Urinary bladder (tissue), 4 donors: ENCODE measurements at places on chromosomes 5 and 9. TPM values are rescaled to one million over a fixed set of nuclear protein-coding genes. Genes with fewer than 3 reads are reported as not detected.

- DNase-seq: no peak
Measured at GRCh38 chr5:112025757-112026156, 268.8 kb upstream of the NREP start.

GRCh38 chr5:21071421-21071820, 1083.4 kb upstream of the CDH18 start:
- no peak for DNase-seq

DNA sequence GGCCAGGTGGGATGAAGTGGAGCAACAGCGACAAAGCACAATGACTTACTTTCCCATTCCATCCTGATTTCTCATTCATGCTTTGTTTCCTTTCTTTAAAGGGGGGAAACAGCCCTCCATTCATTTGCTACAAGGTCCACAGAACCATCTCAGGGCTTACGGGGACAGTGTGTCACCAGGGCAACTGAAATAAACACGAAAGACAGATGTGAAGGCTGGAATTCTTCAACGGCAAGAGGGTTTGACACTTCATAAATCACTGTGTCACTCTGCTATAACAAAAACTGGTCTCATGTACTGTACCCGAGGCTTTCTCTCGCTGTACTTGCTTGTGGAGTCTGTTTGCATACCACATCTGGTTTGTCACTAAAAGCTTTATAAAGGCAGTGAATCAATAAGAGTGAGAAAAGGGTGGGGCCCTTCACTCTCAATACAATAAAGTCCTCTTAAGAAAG, 150.8 kb downstream of the EFNA5 start:
- DNase-seq: no peak

- no peak for DNase-seq
Measured at GRCh38 chr9:34983209-34983608, 6.3 kb upstream of the DNAJB5 start.

GRCh38 chr9:20023210-20023905, 234.5 kb upstream of the SLC24A2 start:
- no peak for DNase-seq

The PDE8B gene
- 2.9 TPM for total RNA-seq
